Muscle of leg (tissue), 16 donors: ENCODE measurements at places on chromosomes 6 and 20.

DNA sequence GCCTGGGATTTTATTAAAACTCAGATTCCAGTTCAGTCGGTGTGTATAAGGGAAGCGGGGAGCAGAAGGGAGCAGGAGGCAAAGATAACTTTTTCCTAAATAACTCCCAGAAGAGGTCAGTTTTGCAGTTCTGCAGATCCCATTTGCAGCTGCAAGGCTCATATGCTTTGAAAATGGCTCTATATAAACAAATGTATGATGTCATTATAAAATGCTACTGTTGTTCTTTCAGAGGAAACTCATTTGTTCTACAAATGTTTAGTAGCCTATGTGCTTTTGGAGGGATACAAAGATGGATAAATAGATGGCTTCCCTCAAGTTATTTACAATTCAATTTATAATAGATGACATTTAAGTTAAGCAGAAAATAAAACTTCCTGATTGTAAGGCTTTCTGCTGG, 29.2 kb upstream of the DSP start:
- DNase-seq = peak; percentile 2

- no peak for DNase-seq
Observed at GRCh38 chr6:87808005-87808757, 106.1 kb upstream of the AKIRIN2 start.

GRCh38 chr20:47720636-47721427, 64.4 kb downstream of the SULF2 start:
- DNase-seq = peak; percentile 71

- DNase-seq = peak; percentile 39
Observed at GRCh38 chr6:132190097-132190814, 211.0 kb downstream of the MOXD1 start.

- no peak for DNase-seq
Observed at GRCh38 chr6:144311361-144311760, 26.2 kb downstream of the UTRN start.
